ENCODE measurements at places on chromosomes 3 and 15.

DNA sequence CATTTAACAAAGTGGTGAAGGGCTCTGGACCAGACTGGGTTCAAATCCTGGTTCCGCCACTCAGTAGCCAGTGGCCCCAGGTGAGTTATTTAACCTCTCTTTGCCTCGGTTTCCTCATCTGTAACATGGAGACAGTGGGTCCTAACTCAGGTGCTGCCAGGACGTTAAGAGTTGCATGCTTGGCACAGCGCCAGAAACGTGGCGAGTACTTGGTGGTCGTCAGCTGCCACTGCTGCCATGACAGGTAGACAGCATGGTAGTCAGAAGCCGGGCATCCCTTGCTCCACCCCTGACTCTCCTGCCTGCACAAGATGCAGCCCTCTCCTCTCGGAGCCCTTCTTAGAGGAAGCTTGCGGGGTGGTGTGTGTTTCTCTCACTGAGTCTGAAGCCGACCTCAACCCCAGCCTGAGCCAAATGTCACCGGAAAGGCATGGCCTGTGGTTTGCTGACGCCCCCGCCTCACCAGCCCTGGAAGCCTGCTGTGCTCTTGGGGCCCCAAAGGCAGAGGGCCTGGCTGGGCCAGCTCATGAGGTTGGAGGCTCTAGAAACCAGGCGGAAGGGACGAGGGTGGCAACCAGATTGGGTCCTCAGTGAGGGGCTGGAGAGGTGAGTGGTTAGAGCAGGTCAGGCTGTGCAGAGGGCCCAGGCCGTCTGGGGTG is 160.8 kb upstream of the TLE3 start:
- DNase-seq = no peak

- no peak for DNase-seq
These were observed 1.8 kb downstream of the APBA2 start for GRCh38 chr15:28887339-28888174.

GRCh38 chr15:70345251-70346019 is 247.7 kb upstream of the TLE3 start:
- DNase-seq = no peak

GRCh38 chr3:102826636-102827035 is 391.8 kb downstream of the ZPLD1 start:
- DNase-seq = no peak

DNA sequence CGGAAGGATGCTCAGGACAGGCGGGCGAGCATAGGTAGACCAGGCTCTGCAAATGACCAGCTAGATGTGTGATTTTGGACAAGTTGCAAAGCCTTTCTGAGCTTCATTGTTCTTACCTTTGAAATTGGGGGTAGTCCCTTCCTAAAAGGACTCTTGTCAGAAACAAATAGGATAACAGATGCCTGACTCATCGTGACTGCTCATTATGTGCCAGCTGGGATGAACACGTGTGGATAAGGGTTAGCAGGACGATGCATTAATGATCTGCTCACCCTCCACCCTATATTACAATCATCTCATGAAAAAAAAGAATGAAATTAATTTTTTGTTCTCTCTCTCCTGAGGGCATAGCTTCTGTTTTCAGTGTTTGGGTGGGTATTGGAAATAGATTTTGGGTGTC is 223.4 kb downstream of the NR2F2 start:
- no peak for DNase-seq

- DNase-seq = no peak
These were observed 657 bp downstream of the TLNRD1 start for GRCh38 chr15:81001152-81002008.

DNA sequence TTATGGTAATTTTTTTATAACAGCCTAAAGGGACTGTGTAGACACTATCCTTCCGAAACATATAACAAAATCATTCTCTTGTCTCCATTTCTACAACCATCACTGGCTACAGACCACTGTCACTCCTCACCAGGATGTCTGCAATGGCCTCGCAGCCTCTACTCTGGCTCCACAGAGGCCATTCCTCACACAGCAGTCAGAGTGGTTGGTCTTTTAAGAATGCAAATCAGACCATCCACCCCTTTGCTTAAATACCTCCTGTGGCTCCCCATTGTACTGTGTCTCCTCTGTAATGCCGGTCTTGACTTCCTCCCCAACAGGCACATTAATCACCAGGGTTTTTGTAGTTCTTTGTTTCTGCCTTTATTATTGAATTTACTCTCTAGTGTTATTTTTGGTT is 344.8 kb downstream of the ERC2 start:
- no peak for DNase-seq

- DNase-seq = no peak
These were observed 3.5 kb downstream of the TNFSF10 start for GRCh38 chr3:172519740-172520139.

- no peak for DNase-seq
These were observed 136.3 kb downstream of the FOXP1 start for GRCh38 chr3:71447197-71447596.

DNA sequence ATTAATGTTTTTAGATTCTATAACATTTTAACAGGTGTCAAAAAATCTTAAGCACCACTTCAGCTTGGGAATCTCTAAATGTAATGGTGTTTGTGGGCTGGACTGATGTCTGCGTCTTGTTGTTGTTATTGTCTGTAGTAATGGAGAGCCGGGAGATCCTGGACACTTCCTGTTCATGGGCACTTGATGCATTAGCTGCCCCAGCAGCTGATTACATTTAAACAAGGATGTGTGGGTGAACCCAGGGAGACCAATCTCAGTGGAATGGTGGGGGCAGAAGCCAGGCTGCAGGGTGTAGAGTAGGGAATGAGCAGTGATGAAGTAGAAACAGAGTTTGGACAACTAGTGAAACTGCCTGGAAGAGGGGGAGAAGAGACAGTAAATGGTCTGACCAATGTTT is 7.8 kb downstream of the CCR5AS start:
- no peak for DNase-seq

DNA sequence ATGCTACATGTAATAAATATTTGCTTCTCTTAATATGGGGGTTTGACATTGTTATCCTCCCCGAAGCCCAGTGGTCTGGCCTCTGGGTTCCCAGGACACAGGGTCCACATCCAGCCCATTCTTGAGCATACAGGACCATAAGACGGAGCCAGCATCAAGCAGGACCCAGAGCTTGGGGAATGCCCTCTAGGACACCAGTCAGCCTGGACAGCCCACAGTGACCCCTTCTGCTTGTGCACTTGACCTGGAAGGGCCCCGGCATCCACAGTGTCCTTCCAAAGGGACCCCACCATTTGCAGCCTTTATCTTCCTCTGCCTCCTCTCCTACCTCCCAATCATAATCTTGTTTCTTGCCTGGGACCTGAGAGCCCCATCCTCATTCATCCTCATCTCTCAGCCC is 46.2 kb upstream of the IREB2 start:
- DNase-seq = no peak

DNA sequence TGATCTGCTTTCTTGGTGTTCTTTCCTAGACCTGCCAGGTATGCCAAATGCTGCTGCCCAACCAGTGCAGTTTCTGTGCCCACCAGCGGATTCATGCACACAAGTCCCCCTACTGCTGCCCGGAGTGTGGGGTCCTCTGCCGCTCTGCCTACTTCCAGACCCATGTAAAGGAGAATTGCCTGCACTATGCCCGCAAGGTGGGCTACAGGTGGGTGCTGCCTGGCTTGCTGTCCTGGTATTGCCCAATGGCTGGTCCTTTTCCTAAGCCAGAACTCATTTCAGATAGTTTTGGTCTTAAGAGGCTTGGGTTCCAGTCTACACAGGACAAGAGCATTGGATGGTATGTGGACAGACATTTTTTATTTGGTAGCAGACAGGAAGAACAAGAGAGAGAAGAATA is 26.5 kb upstream of the ALPK3 start:
- no peak for DNase-seq

DNA sequence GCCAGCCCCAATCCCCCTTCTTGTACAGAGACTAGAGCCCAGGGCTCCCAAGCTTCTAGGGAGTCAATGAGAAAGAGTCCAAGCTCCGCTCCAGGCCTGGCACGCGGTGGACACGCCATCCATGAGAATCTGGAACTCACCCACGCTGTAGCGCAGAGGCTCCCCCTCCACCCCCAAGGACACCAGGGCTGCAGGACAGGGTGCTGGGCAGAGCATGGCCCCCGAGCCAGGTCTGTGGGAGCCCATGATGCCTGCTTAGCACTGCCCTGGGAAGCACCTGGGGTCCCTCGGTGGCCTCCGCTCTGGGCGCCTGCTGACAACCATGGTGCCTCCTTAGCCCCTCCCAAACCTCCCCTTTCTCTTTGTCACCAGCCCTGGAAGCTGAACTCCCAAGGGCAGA is 28.5 kb downstream of the ACSBG1 start:
- no peak for DNase-seq

DNA sequence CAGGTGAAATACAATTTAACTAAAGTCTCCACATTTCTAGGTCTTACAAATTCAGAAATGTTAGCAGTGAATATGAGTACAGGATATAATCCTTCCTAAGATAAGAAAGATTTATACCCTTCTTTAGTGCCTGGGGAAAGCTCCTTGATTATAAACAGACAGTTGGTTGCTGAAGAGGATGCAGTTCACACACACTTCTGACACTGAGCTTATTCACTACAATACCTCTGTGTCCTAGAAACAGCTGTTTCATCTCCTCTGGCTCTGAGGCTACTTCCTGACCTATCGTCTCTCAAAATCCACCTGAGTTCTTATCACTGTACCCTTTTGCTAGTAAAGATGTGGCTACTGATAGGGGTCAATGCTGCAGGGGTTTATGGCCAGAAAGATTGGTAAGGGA is 57.1 kb downstream of the TP63 start:
- no peak for DNase-seq

- DNase-seq = no peak
These were observed 5.5 kb upstream of the TIMMDC1 start for GRCh38 chr3:119492810-119493209.

GRCh38 chr3:61340931-61341461 is 89.7 kb upstream of the FHIT start:
- DNase-seq = no peak

- no peak for DNase-seq
These were observed 135.1 kb downstream of the RBPMS2 start for GRCh38 chr15:64640146-64640871.

DNA sequence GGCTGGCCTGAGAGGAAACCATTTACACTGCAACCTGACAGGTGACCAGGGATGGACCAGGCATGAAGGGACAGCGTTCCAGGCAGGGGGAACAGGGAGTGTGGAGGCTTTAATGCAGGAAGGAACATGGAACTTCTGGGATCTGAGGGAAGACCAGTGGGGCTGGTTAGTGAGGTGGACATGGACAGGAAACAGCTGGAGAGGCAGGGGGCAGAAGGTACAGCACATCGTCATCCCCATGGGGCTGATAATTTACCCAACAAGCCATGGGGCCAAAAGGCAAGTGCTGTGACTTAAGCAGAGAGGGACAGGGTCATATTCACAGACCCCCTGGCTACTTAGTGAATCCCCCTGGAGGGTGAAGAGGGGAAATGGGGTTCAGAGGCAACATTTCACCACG is 77.0 kb upstream of the LARS2 start:
- DNase-seq = no peak

DNA sequence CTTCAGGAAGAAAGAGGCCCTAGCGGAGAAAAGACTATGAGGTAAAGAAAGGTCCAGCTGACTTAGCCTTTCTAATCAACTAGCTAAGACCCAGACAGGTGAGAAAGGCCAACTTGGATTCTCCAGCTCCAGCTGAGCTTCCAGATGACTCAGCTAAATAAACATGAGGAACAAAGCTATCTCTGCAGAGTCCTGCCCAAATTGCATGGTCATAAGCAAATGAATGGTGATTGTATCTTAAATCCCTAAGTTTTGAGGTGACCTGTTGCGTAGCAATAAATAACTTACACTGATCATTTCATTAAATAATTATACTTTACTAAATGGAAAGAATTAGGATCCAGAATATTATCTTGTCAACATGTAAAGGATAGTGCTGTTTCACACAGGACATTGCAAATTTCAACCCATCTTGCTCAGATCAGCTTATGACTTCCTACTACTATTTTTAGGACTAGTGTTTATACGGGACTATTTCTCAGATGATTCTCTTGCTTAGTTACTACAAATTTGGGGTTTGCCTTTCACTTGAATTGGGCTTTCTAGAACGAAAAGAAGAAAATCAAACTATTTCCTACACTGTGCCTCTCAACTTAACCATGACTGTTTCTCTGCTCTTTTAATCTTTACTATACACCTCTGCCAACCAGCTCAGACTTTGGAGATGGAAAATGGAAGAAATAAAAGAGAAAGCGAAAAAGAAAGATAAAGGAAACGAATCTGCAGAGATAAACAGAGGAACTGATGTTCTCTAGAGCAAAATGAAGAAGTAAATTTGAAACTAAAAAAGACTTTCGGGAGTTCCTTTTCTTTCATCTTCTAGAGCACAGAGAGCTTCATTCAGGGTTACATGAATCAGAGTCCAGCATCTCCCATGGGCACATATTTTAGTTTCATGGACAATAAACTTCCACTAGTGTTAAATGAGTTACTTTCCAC is 6.6 kb upstream of the ADGRG7 start:
- no peak for DNase-seq

- DNase-seq = no peak
These were observed 51.1 kb downstream of the BDH1 start for GRCh38 chr3:197504641-197505121.

DNA sequence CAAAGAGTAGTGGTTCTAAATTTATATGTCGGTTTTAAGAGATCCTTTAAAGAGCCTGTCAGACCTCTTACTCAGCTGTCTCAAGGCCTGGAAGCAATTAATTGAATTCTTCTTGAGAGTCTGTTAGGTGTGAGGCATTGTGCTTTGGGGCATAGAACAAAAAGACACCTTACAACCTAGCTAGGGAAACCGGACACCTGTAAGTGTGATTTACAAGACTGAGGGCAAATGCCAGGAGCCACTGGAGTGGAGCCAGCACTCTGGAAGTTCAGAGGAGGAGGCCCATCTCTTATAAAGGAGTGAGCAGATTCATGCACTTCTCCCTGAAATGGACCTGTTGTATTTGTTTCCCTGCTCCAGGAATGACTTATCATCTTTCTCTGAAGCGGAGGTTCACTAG is 97.7 kb upstream of the NUDT16 start:
- no peak for DNase-seq

DNA sequence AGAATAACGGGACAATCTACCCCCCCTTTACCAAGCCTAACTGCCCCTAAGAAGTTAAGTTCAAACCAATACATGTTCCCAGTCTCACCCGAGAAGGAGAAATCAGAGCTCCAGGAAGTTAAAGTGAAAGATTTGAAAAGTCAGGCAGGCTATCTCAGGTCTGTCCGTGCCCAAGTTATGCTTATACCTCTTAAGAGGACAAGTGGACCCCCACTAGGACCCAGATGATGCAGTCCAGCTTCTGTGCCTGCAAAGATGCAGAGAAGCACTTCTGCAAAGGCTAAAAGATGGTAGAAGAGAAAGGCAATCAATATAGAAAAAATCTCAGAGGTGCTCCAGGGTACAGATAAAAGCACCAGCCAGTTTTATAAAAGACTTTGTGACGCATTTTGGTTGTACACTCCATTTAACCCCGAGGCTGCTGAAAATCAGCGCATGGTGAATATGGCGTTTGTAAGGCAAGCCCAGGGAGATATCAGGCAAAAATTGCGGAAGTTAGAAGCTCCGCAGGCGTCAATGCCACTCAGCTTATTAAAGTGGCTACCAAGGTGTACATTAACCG is 9.8 kb upstream of the SLC9C1 start:
- peak; percentile 27 for DNase-seq

All from muscle of back (tissue), 13 donors.